Activated CD4-positive, alpha-beta T cell treated with anti-CD3 and anti-CD28 coated beads, Interleukin-2, amount 50 U/mL, for 1 hour (primary cell): ENCODE measurements at places on chromosomes 2 and 18.

- DNase-seq, result no peak
These were observed 287.3 kb upstream of the REV1 start for GRCh38 chr2:99776906-99777646.

GRCh38 chr2:147173189-147173581, 671.6 kb upstream of the ACVR2A start:
- no peak for DNase-seq

- DNase-seq, result no peak
These were observed 8.9 kb upstream of the LTBP1 start for GRCh38 chr2:32937602-32938448.

- peak; percentile 61 for DNase-seq
These were observed 26.0 kb upstream of the IL37 start for GRCh38 chr2:112884869-112885505.

DNA sequence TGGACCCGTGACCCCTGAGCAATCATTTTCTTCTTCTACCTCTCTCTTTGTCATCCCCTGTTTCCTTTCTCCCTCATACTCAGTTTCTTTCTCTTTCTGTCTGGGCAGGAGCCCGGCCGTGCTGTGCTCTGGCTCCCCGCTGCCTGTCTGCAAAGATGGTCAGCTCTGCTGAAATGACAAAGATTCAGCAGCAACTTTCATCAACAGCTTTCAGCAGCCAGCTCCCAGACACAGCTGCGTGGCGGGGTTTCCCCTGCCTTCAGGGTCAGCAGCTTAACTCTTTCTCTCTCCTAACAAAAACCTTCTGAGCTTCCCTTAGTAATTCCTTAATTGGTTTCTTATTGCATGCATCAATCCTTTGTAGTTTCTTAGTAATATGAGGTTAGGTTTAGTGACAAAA, 1234.4 kb downstream of the CNTNAP5 start:
- no peak for DNase-seq

DNA sequence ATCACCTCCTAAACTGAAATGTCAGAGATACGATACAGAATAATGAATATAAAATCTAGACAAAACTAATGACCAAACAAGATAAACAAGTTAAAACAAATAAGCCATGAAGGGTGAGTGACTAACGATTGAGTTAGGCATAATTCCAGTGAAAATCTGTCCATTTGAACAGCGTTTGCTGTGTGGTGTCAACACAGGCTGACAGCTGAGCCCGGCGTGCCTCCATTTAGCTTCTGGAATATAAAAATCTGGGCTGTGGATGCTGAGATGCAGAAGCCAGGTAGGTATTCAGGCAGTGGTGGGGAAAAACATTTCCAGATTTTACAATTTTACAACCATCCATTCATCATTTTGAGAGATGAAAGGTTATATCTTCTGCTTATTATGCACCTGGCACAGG, 2041.4 kb upstream of the CELF4 start:
- DNase-seq, result no peak

- DNase-seq, result no peak
These were observed 6.7 kb downstream of the RPE start for GRCh38 chr2:210009126-210009525.

DNA sequence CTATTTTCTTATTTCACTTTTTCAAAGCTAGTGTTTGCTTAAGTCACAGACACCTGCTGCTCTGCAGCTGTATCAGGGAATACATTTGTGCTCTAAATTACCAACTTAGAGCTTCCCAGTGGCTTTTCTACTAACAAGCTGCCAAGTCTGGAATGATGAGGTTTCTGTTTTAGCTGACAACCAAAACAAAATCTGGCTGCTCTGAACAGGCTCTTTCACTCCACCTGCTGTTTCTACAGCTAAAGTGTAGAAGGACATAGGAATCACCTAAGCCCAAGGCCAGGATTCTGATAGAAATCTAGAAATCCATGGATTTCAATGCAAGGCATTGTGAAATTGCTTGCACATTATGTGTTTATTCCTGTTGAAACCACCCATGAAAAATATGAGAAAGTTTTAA, 201.2 kb downstream of the SUCLG1 start:
- no peak for DNase-seq

- DNase-seq, result no peak
These were observed 98.0 kb downstream of the ANKRD44 start for GRCh38 chr2:197212344-197213262.

DNA sequence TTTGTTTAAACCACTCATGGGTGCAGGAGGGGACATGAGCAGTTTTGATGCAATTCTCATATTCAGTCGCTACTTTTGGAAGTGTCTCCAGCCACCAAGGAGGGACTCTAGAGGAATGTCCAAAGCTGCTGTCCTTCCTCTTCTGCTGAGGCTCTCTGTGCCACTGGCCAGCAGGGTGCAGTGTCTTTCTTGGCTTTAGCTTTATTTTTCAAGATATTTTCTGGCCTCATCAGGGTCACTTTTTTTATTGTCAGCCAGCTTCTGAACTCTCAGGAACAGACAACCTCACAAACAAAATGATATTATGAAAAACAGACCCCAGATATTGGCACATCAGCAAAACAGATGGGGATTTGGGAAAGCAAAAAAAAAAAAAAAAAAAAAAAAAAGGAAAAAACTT, 289.3 kb upstream of the ZSWIM2 start:
- DNase-seq, result no peak

DNA sequence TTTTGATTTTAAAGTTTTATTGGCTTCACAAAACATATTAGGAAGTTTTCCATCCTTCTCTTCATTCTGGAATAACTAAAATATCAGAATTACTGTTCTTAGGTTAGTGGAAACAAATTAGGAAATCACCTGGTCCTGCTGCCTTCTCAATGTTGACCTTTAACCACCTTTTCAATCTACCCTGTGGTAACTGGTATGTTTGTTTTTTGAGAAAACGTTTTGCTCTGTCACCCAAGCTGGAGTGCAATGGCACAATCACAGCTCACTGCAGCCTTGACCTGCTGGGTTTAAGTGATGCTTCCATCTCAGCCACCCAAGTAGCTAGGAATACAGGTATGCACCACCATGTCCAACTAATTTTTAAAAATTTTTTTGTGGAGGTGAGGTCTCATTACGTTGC, 28.4 kb downstream of the ACYP2 start:
- no peak for DNase-seq

DNA sequence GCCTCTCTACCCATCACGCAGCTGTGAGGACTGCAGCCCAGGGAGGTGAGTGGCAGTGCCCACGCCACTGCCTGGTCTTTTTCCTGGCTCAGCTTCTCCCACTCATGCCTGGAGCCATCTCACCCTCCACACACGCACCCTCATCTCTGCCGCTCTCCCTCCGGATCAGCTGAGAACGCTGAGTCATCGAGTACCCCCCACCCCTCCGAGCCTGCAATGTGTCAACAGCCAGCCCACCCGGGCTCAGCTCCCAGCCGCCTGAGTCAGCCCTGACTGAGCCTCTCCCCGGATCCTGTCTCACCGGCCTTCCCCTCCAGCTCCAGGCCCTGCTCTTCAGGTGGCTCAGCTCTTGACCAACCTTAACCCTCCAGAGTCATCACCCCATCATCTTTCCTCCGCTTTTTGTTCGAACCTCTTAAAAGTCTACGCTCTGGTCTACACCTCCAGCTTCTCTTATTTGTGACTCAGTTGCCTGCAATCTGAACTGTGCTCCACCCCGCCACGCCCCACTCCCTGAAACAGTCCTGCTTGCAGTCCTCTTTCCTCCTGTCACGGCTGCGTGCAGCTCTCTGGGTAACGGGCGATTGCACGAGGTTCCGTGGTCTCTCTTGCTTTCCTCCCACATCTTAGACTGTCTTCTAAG, 94.4 kb upstream of the ASAP2 start:
- DNase-seq, result no peak

DNA sequence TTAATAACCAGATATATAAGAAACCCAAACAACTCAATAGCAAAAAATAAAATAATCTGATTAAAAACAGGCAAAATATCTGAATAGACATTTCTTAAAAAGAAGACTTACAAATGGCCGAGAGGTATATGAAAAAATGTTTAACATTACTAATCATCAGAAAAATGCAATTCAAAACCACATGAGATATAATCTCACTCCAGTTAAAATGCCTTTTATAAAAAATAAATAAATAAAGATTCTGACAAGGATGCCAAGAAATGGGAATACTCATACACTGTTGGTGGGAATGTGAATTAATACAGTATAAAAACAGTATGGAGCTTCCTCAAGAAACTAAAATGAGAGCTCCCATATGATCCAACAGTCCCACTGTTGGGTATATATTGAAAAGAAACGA, 33.9 kb upstream of the BMP10 start:
- DNase-seq, result no peak

DNA sequence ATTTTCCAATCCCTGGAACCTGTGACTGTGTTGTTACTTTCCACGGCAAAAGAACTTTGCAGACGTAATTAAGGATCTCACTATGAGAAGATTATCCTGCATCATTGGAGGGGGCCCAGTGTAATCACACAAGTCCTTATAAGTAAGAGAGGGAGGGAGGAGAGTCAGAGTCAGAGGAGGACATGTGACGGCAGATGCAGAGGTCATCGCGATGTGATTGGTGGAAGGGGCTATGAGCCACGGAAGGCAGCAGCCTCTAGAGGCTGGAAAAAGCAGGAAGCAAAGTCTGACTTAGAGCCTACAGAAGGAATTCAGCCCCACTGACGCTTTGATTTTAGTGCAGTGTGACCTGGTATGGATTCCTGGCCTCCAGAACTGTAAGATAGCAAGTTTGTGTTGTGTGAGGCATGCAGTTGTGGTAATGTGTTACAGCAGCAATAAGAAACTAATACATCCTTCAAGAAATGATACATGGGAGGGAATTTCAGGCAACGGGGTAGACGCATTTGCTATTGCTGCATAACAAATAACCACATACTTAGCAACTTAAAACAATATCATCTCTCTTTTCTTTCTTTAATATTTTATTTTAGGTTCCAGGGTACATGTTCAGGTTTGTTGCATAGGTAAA, 112.7 kb upstream of the SERPINE2 start:
- DNase-seq, result no peak

DNA sequence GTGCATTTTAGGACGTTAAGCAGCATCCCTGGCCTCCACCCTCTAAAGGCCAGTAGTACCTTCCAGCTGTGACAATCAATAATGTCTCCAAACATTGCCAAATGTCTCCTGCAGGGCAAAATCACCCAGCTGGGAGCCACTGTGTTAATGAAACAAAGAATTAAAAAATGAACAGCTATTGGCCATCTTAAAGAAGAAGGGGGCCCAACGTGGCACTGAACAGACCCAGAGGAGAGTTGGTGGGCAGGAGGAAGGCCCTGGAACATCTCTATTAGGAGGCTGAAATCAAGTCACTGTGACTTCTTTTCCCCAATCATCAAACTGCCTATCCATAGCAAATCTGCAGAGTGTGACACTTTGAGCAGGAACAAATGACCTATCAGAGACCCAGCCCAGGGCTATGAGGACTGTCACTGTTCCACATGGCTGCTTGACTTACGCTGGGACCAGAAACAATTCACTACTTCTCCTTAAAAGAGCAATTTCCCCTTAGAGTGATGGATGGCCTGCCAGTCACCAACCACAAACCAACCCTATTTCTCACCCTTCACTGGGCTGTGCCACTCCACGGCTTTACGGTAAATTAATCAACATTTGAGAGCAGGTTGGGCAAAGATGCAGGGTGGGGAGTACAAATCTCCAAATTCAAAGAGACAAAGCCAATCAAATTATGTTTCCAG, 35.2 kb upstream of the TEX51 start:
- DNase-seq, result no peak

- no peak for DNase-seq
These were observed 148.6 kb upstream of the FIGN start for GRCh38 chr2:163884416-163884815.

DNA sequence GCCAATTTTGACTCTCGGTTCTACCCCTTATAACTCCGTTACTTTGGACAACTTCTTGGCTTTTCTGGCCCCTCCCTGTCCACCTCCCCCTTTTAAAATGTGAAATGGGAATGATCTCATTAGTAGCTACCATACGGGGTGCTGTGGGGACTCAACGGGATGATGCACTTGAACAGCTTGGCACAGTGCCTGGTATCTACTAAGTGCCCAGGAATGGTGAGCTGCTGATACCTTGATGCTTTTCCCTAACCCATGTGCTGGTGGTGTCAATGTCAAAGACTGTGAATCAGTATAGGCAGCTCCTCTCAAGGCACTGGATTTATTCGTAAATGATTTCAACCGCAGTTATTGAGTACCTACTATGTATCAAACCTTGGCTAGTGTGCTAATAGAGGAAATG, 204.2 kb downstream of the LOXHD1 start:
- no peak for DNase-seq

- DNase-seq, result no peak
These were observed 368.5 kb downstream of the LRRTM1 start for GRCh38 chr2:79935771-79936657.

GRCh38 chr2:37683921-37684780, 12.7 kb upstream of the CDC42EP3 start:
- DNase-seq, result no peak

GRCh38 chr18:43081396-43081795, 34.1 kb downstream of the RIT2 start:
- no peak for DNase-seq

- DNase-seq, result no peak
These were observed 21.7 kb downstream of the COX7A2L start for GRCh38 chr2:42339191-42339912.

DNA sequence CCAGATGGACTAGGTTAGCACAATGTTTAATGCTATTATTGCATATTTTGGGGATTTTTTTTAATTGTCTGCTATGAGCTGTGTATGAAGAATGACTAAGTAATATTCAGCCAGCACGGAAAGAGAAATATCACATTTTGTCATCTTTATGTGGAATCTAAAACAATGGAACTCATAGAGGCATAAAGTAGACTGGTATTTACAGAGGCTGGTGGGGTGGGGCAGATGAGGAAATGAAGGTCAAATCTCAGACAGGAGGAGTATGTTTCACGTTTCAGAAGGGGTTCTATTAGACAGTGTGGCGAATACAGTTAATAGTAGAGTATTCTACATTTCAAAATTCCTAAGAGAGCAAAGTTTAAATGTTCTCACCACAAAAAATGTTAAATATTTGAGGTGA, 4.7 kb downstream of the CDH19 start:
- DNase-seq, result no peak

DNA sequence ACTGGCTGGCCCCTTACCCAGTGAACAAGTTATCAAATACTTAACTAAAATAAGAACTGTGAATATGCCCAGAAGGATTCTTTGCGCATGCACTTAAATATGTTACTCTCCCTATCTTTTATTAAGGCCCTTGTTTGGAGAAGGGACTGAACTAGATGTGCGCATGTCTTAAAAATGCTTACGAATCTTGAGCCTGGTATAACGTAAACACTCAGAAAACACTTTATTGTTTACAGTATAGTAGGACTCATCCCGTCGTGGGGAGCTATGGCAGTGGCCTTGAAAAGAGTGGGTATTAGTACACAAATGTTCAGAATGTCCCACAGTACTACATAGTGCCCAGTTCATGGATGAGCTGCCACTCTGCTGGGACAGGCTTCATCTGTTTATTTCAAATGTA, 75.9 kb upstream of the MAP4K3 start:
- DNase-seq, result no peak
